ENCODE measurements at places on chromosomes 13 and 19. TPM values are rescaled to one million over a fixed set of nuclear protein-coding genes. Genes with fewer than 3 reads are reported as not detected.

DNA sequence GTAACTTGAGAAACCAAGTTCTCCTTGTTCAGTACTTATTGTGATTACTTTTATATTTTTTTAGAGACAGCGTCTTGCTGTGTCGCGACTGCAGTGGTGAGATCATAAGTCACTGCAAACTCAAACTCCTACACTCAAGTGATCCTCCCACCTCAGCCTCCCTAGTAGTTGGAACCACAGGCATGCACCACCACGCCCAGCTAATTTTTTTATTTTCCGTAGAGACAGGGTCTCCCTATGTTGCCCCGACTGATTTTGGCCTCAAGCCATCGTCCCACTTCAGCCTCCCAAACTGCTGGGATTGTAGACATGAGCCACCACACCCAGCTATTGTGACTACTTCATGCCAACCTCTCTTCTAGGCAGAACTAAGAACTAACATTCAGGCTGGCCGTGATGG lies 8.3 kb downstream of the C19orf53 start:
- no peak for DNase-seq

The FXYD7 gene
- not detected for total RNA-seq

The PNMA8B gene
- 0.68 TPM for total RNA-seq

The VSTM1 gene
- not detected for total RNA-seq

The STK11 gene
- total RNA-seq: 49.9 TPM

GRCh38 chr13:64505336-64505910 lies 2724.7 kb downstream of the PCDH9 start:
- no peak for DNase-seq

DNA sequence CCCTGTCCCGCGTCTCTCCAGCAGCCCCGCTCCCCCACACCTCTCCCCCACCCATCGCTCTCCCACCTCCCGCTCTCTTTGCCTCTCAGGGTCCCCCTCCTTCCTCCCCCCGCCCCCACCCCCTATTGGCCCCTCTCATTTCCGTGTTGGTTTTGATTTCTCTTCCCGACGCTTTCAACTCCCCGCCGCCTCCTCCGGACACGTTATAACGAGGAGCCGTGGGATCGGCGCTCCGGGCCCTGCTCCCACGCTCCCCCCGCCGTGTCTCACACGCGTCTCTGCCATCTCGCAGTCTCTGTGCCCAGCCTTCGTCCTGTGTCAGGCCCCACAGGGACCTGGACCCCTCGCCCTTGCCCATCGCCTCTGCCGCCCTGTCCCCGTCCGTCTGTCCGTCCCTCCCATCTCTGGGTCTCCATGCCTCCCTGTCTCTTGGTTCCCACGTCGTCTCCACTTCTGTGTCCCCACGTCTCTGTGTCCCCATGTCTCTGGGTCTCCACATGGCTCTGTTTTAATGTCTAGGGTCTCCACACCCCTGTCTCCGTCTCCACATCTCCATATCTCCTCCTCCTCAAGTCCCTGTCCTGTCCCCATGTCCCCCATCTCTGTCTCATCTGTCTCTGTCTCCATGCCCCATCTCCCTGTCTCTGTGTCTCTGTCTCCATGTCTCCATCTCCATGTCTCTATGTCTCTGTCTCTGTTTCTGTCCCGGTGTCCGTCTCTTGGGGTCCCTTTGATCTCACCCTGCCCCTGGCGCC lies 13.1 kb downstream of the ERFL start:
- DNase-seq: no peak

- no peak for DNase-seq
Measured at GRCh38 chr19:34832581-34833112, 59.6 kb upstream of the ZNF599 start.

DNA sequence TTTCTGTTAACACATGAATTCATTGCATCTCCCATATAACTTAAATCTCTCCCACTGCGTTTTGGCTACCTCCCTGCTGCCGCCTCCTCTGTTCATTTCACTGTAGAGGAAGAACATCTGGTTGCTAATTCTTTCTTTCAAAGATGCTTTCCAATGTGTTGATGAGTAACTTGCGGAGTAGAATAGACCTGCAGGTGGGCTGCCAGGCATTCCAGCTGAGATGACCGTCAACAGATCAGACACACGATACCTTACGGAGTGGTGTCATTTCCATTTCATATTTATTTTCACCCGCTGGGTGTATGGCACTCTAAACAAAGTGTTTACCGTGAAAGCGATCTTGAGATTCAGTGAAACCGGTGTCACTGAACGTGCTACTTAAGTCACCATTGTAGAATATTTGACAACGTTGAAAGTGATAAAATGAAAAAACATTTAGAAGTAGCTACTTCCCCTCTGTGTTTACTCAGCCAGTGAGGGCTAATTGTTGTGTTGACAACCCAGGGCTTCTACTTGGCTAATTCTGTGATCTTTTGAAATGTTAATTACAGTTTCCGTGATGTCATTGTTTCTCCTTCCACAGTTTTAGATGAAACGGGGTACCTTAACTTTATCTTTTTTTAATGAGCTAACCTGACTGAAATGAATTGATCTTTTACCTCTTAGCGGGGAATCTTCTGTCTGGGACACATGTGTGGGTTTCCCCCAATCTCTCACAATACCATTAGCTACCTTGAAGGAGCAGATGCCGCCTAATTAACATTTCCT lies 228.5 kb upstream of the ARGLU1 start:
- DNase-seq: no peak

GRCh38 chr19:18737337-18737953 lies 53.7 kb downstream of the COMP start:
- no peak for DNase-seq

The SLC25A41 gene
- total RNA-seq: 0.16 TPM

DNA sequence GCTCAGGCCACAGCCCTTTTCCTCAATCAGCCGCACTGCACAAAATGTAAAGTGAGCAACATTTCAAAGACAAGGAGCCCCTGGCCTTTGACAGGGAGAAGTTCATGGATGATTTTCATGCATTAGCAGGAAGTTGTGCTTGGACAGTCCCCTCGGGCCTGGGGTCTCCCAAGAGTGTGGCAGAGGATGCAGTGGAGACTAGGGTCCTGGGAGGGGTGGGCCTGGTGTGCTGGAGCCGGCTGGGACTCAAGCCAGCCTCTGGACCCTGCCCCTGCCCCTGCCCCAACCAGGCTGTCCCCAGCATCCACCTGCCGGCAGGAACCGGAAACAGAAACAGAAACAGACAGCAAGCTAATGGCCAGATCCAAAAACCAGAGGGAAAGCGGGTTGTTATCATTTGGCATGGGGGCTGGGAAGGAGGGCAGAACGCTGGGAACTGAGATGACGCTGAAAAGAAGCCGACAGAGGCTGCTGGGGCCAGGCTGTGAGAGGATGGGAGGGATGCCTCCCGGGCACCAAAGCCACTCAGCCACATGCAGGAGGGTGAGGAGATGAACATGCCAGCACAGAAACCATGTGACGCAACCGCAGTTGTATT lies 2.3 kb downstream of the GAS6 start:
- DNase-seq: no peak

The ZNF730 gene
- total RNA-seq: 0.11 TPM

- DNase-seq: no peak
Measured at GRCh38 chr19:5479958-5480357, 24.7 kb downstream of the ZNRF4 start.

- DNase-seq: no peak
Measured at GRCh38 chr19:4707956-4708650, 15.5 kb downstream of the DPP9 start.

The DOCK6 gene
- total RNA-seq: 35.1 TPM

The CFAP97D2 gene
- total RNA-seq: not detected

All from Right ventricle myocardium inferior (tissue), 1 donor.